ENCODE measurements at places on chromosomes 6 and 20. TPM values are rescaled to one million over a fixed set of nuclear protein-coding genes. Genes with fewer than 3 reads are reported as not detected.

The KCNQ2 gene
- total RNA-seq, result not detected

The GFRA4 gene
- not detected for total RNA-seq

The SIRPB1 gene
- 0.59 TPM for total RNA-seq

The FBXO5 gene
- total RNA-seq, result 0.82 TPM

The PLA2G7 gene
- not detected for total RNA-seq

The SAYSD1 gene
- 7.1 TPM for total RNA-seq

The IDH3B gene
- 141 TPM for total RNA-seq

The ATP9A gene
- total RNA-seq, result 82.1 TPM

The STK35 gene
- 9.9 TPM for total RNA-seq

The NFKBIL1 gene
- 28.2 TPM for total RNA-seq

The PTCHD4 gene
- total RNA-seq, result 9.8 TPM

The OXT gene
- total RNA-seq, result not detected

The CDH26 gene
- 0.23 TPM for total RNA-seq

The CRISP3 gene
- total RNA-seq, result not detected

The SLC22A16 gene
- not detected for total RNA-seq

The C6orf136 gene
- 2.5 TPM for total RNA-seq

The TGM6 gene
- not detected for total RNA-seq

The RBPJL gene
- not detected for total RNA-seq

The SLC52A3 gene
- total RNA-seq, result not detected

The GPLD1 gene
- 0.53 TPM for total RNA-seq

The ARFGEF3 gene
- under 0.01 TPM for total RNA-seq

The DDX27 gene
- 31.2 TPM for total RNA-seq

The PERP gene
- total RNA-seq, result 8.9 TPM

The ALDH8A1 gene
- 0.35 TPM for total RNA-seq

The PGC gene
- total RNA-seq, result not detected

The MYLK4 gene
- total RNA-seq, result 0.30 TPM

The SLC22A7 gene
- total RNA-seq, result not detected

The KPNA5 gene
- total RNA-seq, result 4.9 TPM

The WRNIP1 gene
- 32.4 TPM for total RNA-seq

The SYNE1 gene
- total RNA-seq, result 105 TPM

The HLA-G gene
- not detected for total RNA-seq

The NNAT gene
- 0.23 TPM for total RNA-seq

The NKX2-4 gene
- under 0.01 TPM for total RNA-seq

The HLA-A gene
- total RNA-seq, result 455 TPM

The CTNNBL1 gene
- 28.9 TPM for total RNA-seq

The SEC23B gene
- 44.3 TPM for total RNA-seq

The TMEM217 gene
- total RNA-seq, result 2.4 TPM

The STMND1 gene
- not detected for total RNA-seq

The EIF6 gene
- 108 TPM for total RNA-seq

The TCFL5 gene
- total RNA-seq, result 12.5 TPM

The VSTM2L gene
- total RNA-seq, result 2.9 TPM

The GID8 gene
- 37.5 TPM for total RNA-seq

The VSX1 gene
- not detected for total RNA-seq

All from smooth muscle cell of the coronary artery (primary cell).